T-cell (primary cell): ENCODE measurements at places on chromosomes 7 and 10.

- DNase-seq = no peak
These were observed 339.9 kb downstream of the DNAJB6 start for GRCh38 chr7:157676456-157677255.

DNA sequence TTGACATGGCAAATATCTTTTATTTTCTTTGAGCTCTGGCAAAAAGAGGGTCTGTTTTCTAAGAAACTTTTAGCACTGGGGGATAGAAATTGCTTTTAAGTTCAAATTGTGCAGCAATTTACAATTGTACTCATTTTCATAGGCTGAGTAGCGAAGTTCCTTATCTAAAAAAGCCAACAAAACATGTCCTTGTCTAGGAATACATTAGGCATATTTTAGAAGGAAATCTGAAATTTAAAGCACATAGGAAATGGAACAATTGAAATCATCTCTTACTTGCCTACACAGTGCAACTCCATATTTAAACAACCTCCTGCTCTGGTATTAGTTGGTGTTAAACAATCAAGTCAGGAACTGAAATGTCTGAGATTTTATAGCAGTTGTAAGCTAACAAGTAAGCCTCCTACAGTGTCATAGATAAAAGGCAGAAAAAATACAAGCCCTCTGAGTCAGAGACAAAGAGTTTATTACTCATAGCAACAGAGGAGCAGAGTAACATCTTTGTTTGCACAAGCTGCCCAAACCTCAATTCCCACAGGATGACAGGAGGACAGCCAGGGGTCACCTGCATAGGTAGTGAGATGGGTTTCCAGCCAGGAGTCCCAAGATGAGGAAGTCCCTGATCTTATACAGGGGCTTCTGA lies 280.2 kb upstream of the HGF start:
- no peak for DNase-seq

GRCh38 chr7:835485-836401 lies 3.5 kb downstream of the SUN1 start:
- no peak for DNase-seq

DNA sequence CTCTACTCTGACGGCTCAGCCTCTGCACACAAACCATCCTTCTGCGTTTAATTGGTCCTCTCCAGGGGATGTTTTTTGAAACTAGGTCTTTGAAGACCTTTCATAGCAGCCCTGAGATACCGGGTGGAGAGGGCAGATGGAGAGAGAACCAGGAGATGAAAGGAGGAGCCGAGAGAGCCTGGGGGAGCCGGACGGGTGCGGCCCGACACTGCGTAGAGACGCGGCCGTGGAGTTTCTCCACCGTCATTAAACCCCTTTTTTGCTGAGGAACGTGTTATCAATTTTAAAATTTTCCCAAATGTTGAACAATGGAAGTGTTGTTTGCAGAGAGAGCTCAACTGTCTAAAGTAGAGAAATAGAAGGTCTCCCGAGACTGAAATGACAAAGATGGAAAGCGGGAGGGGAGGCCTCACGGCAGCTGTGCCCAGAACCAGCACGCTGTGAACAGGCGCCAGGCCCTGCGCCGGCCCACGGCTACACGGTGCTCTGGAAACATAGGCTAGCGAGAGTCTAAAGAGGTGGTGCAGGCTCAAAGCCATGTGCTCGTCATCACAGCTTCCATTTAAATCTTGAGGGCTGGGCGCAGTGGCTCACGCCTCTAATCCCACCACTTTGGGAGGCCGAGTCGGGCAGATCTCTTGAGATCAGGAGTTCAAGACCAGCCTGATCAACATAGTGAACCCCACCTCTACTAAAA lies 307.0 kb downstream of the PTPRN2 start:
- no peak for DNase-seq

GRCh38 chr7:90755041-90755440 lies 158.9 kb downstream of the CDK14 start:
- no peak for DNase-seq

GRCh38 chr10:126087796-126088505 lies 191.6 kb downstream of the FANK1 start:
- DNase-seq = no peak

GRCh38 chr7:56447864-56448693 lies 331.9 kb upstream of the NUPR2 start:
- DNase-seq = no peak

- peak; percentile 97 for DNase-seq
These were observed 7.6 kb upstream of the MYO1G start for GRCh38 chr7:44986218-44987053.

GRCh38 chr7:26993816-26994810 lies 101.7 kb downstream of the HOXA1 start:
- DNase-seq = no peak

DNA sequence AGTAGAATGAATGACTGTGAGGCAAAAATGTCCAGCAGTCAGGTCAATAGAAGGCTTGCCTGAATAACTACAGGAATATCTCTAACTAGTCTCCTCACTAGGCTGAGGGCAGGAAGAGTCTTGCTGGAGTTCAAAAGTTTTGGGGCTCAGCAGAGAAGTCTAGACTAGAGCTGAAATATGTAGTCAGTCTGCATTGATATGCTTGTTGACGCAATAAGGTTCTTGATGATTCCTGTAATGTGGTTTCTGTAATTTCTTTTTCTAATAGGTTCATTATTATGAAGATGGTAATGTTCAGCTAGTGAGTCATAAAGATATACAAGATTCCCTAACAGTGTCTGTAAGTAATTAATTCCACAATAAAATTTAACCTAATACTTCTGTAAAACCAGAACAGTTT lies 41.5 kb upstream of the ST7 start:
- no peak for DNase-seq

DNA sequence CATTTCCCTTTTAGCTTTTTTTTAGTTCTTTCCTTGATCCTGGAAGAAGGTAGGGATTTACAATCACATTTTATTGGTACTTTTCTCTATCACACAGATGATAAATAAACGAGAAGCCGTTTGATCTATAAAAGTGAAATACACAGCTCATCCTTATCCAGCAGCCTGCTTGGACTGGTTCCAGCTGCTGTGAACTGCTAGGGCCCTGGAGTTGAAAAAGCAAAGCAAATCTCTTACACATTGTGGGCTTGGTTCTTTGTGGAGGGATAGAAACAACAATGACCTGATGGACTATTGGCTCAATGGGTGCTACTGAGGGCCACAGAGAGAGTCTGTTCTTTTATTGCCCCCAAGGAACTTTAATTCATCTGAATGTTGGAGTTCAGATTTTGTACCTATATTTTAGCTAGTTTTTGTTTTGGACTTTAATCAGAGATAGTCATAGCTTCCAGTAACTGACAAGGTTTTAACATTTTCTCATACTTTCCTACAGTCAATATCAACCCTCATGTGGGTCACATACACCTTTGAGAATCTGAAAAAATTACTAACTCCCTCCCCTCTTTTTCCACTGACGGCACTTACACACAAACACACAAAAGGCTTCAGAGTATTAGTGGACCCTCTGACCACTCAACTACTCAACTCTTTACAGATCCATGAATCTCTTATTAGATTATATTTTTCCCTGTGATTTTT lies 91.6 kb upstream of the CCDC6 start:
- no peak for DNase-seq

GRCh38 chr7:121796936-121797656 lies 75.9 kb upstream of the PTPRZ1 start:
- DNase-seq = no peak

DNA sequence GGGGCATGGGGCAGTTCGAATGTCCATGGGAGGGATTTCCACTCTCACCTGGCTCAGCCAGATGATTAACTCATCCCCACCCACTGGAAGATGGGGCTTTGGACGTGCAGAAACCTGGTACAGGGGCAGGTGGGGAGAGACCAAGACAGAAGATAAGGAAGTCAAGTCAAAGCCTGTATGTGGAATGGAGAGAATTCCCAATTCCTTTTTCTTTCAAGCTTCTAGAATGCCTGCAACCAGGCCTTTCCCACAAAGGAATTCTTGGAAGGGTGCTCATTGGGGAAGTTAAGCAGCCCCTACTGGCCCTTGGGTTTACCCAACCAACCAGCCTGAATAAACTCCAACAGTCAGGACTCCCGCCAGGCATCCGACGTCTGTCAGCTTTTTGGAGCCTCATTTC lies 39.1 kb downstream of the CCM2 start:
- no peak for DNase-seq

DNA sequence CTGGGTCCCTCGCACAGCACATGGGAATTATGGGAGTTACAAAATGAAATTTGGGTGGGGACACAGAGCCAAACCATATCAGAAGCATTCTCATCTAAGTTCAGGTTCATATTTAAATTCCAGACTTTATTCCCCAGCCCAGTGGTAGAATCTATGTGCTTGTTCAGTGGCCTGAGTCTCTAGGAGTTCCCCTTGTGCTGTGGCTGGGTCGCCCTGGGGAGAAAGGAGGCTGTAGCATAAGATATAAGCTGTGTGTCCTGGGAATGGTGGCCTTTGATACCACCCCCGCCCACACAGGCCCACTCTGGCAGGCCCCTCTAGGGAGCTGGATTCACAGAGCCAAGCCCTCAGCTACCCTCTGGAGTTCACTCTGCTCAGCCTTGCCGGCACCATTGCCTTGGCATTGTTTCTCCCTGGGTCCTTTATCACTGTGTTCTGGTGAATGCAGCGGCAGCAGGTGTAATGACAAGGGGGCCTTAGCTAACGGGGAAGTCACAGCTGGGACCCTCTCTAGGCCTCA lies 64.2 kb downstream of the MINDY4 start:
- no peak for DNase-seq

DNA sequence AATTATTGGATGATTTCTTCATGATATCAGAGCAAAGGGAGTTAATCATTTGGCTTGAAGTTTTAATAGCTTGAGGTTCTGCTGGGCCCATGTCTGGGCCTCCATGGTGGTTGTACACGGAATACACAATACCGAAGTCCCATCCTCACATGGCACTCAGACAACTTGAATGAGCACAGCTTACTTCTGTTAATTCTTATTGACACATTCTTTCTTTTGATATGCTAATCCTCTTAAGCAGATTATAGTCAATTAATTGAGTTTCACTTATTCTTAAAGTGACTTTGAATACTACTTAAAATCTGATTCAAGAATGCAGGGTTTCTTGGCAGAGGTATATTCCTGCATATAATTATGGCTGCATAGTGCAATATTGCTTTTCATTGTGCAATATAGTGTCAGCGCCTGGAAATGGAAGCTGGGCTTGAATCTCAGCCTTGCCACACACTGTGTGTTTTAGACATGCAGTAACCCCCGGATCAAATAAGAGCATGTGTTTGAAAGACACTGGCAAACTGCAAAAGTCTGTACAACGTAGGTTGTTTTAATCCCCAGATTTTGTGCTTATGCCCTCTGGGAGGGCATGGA lies 543.5 kb upstream of the ADARB2 start:
- DNase-seq = no peak

- no peak for DNase-seq
These were observed 104.9 kb downstream of the CTBP2 start for GRCh38 chr10:125055446-125055845.

DNA sequence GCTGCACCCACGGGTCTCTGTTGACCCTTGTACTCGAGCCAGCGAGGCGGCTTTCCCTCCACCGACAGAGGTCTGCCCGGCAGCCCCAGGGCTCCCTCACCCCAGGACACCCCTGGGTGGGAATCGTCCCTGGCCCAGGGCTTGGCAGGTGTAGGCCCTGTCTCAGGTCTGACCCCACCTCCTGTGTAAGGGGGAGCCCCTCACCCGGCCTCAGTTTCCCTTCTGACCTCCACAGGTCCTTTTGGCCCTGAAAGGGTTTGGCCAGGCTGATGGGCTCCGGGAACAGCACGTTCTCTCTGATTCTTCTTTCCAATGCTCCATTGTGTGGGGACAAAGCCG lies 25.0 kb upstream of the ELFN1 start:
- no peak for DNase-seq

DNA sequence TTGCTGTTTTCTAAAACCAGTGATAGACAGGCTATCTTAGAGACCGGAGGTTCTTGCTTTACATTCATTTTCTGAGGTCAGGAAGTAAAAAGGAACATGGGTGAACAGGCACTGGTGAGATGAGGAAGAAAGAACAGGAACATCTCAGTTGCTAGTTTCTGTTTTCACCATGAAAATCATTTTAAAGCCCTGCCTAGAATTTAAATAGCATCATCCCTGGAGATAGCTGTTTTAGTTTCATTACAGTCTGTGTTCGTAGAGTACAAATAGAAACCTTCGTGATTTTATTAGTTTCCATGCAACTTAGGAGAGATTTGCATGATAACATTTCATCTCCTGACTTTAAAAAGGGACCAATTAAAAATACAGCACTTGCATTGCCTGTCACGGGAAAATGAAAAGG lies 14.7 kb downstream of the KCNMA1 start:
- no peak for DNase-seq
